ENCODE measurements at places on chromosomes 7 and 10.

DNA sequence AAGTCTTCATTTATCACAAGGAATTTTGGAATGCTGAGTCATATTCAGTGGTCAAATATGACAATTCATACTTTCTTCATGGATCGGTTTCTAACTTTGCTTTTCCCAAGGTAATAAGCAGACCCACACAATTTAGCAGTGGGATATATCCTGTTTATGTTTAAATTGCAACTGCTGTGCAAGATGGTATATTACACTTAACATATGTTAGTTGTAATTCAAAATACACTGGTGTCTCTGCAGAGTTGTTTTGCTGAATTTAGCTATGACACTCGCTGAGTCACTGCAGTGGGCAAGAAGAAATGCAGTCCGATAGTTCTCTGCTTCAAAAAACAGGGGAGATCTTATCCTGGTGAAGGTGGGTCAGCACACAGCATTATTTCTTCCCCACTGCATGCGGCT, 194.8 kb upstream of the PTN start:
- peak; percentile 30 for DNase-seq

- no peak for DNase-seq
Observed at GRCh38 chr7:71482284-71482683, 350.3 kb downstream of the GALNT17 start.

- no peak for DNase-seq
Observed at GRCh38 chr10:97779492-97779891, 7.7 kb upstream of the SFRP5 start.

DNA sequence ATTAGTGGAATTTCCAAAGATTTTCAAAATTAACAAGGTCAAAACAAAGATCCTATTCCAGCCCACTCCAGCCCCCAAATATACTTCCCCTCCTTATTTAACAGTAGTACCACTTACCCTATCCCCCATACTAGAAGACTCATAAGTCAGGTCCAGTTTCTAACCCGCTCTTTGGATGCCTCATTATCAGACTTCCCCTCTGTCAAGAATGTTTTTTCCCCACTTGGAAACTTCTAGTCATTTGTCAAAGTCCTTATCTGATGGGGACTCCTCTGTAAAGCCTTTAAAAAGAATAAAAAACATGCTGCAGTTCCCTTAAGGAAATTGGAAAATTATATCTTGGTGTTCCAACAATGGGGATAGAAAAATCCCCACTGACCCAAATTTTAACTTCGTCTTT, 70.1 kb downstream of the IMMP2L start:
- DNase-seq: no peak

GRCh38 chr7:155585951-155586350, 39.6 kb upstream of the CNPY1 start:
- DNase-seq: no peak

GRCh38 chr7:139451638-139452037, 31.8 kb downstream of the KLRG2 start:
- DNase-seq: peak; percentile 67

GRCh38 chr7:74656441-74656836, 1.1 kb upstream of the GTF2I start:
- DNase-seq: peak; percentile 41

DNA sequence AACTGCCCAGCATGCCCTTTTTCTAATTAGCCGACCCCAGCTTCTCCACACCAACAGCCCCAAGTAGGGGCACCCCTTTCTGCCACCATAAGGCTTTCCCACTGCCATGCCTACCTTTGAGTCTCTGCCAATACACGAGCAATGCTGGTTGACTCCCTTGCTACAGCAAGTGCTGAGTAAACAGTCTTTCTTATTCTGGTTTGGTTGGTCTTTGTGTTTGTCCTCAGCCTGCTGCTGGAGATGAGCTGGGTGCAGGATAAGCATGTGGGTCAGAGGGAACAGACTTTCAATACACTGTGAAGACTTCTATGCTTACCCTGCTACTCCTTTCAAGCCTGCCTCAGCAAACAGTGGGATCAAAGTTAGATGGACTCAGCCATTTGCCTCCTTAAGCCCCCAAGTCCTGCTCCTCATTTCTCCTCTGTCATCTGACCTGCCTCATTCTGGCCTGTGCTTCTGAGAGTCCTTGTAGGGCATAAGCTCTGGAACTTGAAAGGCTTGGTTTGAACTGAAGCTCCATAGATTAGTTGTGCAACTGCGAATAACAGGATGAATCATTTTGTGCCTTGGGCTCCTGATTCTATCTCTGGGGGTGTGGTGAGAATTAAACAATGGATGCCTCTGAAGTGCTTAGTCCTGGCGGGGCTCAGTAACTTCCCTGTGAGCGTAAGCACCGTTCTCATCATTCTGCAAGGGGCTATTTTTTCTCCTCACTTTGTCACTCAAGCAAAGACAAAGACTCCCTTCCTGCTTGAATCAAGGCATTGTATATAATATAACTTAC, 533.8 kb upstream of the DPP6 start:
- no peak for DNase-seq

GRCh38 chr7:19202599-19202998, 57.4 kb upstream of the FERD3L start:
- no peak for DNase-seq

DNA sequence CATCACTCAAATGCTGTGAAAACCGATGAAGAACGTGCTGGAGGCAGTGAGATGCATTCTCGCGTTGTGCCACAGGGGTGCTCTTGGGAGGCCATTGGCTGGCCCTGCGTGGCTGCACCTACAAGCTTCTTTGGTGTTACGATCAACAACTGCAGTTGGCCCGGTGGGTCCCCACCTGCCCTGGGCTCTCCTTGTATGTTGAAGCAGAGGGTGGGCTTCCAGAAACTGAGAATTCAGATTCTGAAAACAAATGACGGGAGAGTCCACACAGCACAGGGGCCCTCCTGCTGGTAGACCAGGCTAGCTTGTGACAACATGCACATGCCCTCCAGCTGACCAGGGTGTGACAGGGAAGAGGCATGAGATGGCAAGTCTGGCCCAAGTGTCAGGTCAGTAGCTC, 23.7 kb upstream of the DDC start:
- peak; percentile 8 for DNase-seq

DNA sequence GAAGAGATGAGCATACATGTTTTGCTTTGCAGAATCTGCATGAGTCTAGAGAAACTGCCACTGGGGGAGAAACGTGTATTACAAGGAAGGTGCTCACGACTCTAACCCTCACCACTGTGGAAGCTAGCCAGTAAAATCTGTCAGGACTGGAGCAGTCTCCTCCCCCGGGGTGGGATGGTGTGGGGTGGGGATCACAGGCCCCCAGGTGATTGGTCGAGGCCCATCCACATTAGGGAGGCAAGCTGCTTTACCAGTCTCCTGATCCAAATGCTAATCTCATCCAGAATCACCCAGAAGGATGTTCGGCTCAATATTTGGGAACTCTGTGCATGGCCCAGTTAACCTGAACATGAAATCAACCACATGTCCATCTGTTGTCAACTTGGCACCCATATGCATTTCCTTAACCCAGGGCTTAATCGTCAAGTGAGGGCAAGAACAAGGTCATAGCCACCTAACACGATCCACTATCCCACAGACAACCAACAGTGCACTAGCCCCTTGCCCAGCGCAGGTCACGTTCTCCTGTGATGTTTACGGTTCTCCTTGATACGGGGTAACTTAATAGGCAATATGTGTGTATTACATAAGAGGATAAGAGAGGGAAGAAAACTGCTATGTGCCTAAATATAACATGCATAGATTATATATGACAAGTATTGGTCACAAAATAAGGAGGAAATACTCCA, 40.8 kb downstream of the DNAJB6 start:
- DNase-seq: no peak

- peak; percentile 28 for DNase-seq
Observed at GRCh38 chr7:66399566-66399965, 194.4 kb downstream of the TPST1 start.

DNA sequence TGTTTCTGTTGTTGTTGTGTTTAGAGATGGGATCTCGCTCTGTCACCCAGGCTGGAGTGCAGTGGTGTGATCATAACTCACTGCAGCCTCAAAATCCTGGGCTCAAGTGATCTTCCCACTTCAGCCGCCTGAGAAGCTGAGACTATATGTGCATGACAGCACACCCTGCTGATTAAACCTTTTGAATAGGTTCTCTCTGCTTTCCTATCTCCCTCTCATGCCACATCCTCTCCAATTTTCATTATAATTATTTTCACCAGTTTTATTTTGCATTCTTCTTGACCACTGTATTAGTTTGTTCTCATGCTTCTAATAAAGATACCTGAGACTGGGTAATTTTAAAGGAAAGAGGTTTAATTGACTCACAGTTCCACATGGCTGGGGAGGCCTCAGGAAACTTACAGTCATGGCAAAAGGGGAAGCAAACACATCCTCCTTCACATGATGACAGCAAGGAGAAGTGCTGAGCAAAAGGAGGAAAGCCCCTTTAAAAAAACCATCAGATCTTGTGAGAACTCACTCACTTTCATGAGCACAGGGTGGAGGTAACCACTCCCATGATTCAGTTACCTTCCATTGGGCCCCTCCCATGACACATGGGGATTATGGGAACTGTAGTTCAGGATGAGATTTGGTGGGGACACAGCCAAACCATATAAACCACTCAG, 12.9 kb downstream of the AGK start:
- DNase-seq: no peak

Data from MCF 10A (cell line).